Fibroblast of skin of right quadriceps (primary cell): ENCODE measurements at places on chromosomes 1 and 21.
A peak's percentile ranks its signal among the peaks of the same experiment; 100 is the strongest.

GRCh38 chr1:55337801-55338447 lies 122.8 kb upstream of the USP24 start:
- DNase-seq, result peak; percentile 59

- DNase-seq, result no peak
Measured at GRCh38 chr1:1050577-1051052, 23.5 kb downstream of the RNF223 start.

DNA sequence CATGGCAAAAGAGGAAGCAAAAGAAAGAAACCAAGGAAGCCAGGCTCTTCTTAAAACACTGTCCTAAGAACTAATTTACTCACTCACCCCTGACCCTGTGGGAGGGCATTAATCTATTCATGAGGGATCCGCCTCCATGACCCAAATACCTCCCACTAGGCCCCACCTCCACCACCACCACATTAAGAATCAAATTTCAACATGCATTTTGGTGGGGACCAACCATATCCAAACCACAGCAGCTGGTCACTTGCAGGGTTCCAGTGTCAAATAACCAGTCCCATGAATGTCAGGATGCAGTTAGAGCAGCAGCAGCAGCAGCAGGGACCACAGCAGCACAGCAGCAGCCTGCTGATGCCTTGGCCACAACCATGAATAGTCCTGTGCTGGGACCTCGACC lies 83.8 kb downstream of the ZC3H11B start:
- no peak for DNase-seq

DNA sequence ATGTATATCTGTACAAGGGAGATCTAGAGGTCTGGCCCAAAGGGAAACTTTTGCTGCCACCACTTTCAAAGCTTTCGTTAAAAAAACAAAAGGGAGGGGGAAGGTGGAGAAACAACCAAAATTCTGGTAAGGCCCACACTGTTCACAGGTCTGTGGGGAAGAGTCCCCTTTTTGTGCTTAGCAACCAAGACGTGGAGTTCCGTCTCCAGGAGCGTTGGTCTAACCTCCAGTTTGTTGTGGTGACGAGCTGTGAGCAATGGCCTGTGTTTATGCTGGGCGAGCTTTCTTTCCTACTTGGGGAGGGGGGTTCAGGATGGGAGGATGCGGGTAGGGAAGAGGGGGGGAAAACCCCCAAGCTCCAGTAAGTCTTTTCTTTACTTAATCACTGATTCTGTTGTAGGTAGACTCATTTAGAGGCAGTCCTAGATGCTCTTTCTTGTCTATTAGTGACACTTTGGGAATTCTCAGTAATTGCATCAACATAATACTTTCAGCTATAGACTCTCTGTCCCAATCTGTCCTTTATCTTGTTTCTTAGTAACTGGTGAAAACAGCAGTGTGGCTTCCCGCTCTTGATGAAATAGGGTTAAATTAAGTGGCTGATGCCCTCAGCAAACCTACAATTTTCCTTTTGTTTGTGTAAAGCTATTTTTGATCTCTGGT lies 1.5 kb downstream of the HIPK1 start:
- DNase-seq, result peak; percentile 52

- DNase-seq, result no peak
Measured at GRCh38 chr21:42561762-42562650, 48.4 kb downstream of the SLC37A1 start.

GRCh38 chr21:25664491-25664931 lies 25.5 kb downstream of the JAM2 start:
- no peak for DNase-seq

- DNase-seq, result no peak
Measured at GRCh38 chr1:98989556-98989907, 15.1 kb downstream of the PLPPR5 start.

DNA sequence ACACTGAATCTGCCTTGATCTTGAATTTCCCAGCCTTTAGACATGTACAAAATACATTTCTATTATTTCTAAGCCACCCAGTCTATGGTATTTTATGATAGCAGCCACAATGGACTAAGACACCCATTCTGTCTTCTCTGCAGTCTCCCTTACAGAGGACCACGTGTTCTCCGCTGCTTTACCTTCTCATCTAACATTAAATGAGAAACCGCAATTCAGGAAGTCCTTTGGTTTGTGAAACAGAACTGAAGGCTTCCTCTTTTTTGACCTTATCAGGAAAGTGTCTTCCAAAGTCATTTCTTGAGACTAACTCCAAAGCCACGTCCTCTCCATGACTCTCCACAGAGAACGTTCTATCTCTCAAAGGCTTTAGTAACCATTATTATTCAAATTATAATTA lies 560.1 kb downstream of the OMA1 start:
- no peak for DNase-seq

DNA sequence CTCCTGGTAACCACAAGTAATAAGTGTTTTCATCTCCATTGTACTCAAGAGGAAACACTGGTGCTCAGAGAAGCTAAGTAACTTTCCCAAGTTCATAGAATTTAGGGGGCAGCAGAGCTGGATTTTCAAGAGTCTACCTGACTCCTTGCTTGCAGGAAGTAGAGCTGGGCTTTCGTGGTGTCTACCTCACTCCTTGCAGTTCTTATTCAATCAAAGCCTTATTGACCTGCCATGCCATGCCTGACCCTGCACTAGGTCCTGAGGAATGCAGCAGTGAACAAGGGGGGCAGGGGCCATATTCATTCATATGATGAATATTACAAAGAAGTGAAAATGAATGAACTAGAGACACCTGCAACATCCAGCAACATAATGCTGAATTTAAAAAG lies 93.3 kb downstream of the GLIS1 start:
- DNase-seq, result no peak

DNA sequence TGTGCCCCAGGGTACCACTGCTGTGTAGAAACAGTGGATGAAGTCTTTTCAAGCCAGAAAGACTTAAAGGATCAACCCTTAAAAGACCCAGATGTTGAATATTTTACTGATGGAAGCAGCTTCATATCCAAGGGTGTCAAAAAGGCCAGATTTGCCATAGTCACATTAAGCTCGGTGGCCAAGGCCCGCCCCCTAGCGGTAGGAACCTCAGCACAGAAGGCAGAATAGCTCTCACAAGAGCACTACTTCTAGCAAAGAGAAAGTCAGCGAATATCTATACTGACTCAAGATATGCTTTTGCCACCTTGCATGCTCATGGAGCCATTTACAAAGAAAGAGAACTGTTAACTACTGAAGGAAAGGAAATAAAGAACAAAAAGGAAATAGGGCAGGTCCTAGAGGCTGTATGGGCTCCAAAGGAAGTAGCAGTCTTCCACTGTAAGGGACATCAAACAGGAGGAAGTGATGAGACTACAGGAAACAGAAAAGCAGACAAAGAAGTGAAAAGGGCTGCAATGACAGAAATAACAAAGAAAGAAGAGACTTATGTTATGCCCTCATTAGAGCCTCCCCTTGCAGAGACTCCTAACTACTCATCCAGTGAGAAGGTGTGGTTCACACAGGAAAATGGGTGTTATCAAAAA lies 90.5 kb downstream of the LIPI start:
- DNase-seq, result no peak
